Bronchus fibroblast of lung (primary cell): ENCODE measurements at places on chromosomes 3 and 15. TPM values are rescaled to one million over a fixed set of nuclear protein-coding genes. Genes with fewer than 3 reads are reported as not detected.

The UBA7 gene
- 12.0 and 14.5 TPM in 2 replicates for total RNA-seq

The MYEF2 gene
- 7.9 and 9.1 TPM in 2 replicates for total RNA-seq

The HLTF gene
- total RNA-seq, result 19.8 and 24.7 TPM in 2 replicates

The CCR4 gene
- not detected in 2 replicates for total RNA-seq

The LSAMP gene
- 1.6 and 2.0 TPM in 2 replicates for total RNA-seq

The KNL1 gene
- total RNA-seq, result 15.5 and 21.4 TPM in 2 replicates

The RARB gene
- 7.3 and 8.7 TPM in 2 replicates for total RNA-seq

The STOML1 gene
- 20.4 and 22.9 TPM in 2 replicates for total RNA-seq

The BTLA gene
- total RNA-seq, result not detected in 2 replicates

The ITPKA gene
- 12.4 and 15.6 TPM in 2 replicates for total RNA-seq

The RASL12 gene
- 8.5 and 10.4 TPM in 2 replicates for total RNA-seq

The IQCF2 gene
- not detected in 2 replicates for total RNA-seq

The RLBP1 gene
- total RNA-seq, result not detected in 2 replicates

The TM4SF18 gene
- total RNA-seq, result under 0.01 TPM in 1 of 2 replicates, not detected in the other

The ADGRG7 gene
- not detected in 2 replicates for total RNA-seq

The PLCL2 gene
- total RNA-seq, result 4.0 and 4.2 TPM in 2 replicates

The PXYLP1 gene
- total RNA-seq, result 5.5 and 6.2 TPM in 2 replicates

The SPSB4 gene
- not detected in 2 replicates for total RNA-seq

The MESP2 gene
- total RNA-seq, result 0.45 and 1.3 TPM in 2 replicates

The DPPA2 gene
- not detected in 2 replicates for total RNA-seq

The PRSS50 gene
- not detected in 2 replicates for total RNA-seq

The EMC7 gene
- 40.5 and 50.7 TPM in 2 replicates for total RNA-seq

The HTR3E gene
- total RNA-seq, result not detected in 2 replicates

The SLC28A1 gene
- not detected in 2 replicates for total RNA-seq
